Stimulated activated CD8-positive, alpha-beta memory T cell treated with anti-CD3 and anti-CD28 coated beads, Interleukin-15, amount 100 ng/mL, for 1 hour (primary cell): ENCODE measurements at places on chromosomes 3 and 15.
A peak's percentile ranks its signal among the peaks of the same experiment; 100 is the strongest.

DNA sequence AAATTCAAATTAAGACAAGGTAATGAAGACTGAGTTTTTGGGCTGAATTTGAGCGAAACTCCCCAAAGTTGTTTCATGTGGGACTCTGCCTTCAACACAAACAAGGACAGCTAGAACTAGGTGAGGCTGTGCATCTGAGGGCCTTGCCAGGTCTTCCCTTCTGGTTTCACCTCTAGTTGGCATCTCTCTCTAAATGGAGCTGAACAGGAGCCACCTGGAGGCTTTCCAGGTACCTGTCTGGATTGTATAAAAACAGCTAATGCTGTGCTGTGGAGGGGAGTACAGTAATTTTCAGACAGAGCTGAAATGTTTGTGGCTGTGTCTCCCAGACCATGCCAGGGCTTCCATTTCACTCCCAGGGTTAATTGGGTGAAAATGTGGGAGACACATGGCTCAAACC lies 27.1 kb downstream of the TRIM71 start:
- no peak for DNase-seq

DNA sequence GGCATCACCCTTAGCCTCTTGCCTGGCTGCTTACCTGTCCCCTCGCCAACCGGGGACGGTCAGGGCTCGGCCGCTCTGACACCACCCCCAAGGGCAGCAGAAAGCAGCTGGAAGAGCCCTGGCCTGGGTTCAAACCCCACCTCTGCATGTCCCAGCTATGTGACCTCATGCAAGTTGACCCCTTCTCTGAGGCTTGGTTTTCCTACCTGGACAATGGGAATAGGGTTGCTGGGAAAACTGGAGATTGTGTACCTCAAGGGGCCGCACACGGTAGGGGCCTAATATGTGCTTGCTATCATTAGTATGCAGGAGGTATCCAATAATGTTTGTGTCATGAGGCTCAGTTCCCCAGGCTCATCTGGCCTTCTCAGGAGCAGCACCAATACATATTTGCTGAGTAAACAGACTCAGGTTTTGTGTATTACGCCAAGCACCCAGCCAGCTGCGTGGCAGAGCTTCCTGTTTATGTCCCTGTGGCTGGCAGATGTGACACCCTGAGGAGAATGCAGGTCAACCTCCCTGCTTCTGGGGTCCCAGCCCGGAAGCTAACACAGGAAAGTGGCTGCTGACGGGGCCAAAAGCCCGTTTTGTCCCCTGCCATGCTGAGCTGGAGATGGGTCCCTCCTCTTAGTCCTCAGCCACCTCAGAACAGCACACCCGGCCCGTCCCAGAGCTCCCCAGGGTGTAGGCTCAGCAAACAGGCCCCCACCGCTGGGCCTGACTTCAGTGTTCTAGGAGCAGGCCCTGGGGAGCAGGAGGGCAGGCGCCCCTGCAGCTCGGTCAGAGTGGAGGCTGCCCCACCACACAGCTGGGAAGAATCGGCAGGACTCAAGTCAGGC lies 29.7 kb downstream of the PLXND1 start:
- peak; percentile 21 for DNase-seq

GRCh38 chr3:172905451-172905850 lies 154.9 kb downstream of the ECT2 start:
- DNase-seq, result no peak

GRCh38 chr15:68785541-68785940 lies 35.2 kb downstream of the ANP32A start:
- no peak for DNase-seq

- DNase-seq, result no peak
These were observed 114.7 kb upstream of the PLCL2 start for GRCh38 chr3:16770021-16770420.

- DNase-seq, result no peak
These were observed 80.6 kb downstream of the CCR1 start for GRCh38 chr3:46127503-46127902.

DNA sequence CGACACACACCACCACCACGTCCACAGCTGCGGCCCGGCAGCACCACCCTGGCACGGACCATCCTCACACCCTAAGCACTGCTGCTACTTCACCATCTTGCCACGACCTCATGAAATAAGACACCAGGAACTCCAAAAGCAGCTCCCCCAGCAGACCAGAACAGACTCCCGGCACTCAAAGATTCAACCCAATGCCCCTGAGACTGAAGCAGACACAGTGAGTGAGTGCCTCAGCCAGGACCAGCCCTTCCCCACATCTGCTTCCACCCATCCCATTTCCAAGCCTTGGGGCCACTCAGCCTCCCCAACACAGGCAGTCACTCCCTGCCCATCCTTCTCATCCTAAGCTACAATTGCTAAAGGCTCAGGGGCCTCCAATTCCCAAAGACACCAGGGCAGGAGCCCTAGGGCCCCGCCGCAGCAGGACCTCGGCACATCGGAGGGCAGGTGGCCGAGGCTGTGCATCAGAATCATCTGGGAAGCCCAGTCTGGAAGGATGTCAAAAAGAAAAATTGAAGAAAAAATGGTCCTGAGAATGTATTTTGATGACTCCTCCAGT lies 18.4 kb upstream of the OCA2 start:
- DNase-seq, result no peak

DNA sequence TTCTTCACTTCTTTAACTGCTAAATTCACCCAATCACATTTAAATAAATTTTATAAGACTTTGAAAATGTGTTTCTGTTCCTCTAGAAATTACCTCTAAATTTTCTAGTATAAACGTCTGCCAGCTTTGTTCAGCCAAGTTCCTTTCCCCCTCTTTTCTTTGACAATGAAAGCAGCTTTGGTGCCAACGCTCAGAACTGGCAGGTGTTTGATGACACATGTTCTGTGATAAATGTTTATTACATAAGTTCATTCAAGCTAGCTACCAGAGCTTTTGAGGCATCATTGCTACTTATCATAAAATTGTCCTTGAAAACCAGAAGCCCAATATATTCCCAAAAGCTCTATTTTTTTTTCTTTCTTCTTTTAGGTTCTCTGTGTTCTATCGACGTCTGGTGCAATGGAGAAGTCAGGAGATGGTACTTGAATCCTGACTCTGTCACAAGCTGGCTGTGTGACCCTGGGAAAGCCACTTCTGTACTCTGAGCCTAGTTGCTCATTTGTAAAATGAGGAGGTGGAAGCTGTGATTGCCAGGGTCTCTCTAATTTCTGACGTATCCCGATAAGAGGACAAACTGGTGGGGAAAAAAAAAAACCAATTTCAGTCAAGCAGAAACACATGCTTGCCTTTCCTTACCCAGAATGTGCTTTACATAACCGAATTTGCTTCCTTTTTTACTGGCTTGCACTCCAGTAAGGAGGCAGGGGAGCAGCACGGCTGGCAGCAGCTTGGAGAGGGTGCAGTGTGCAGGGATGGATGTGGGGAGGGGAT lies 187.1 kb upstream of the LPP start:
- DNase-seq, result no peak

- no peak for DNase-seq
These were observed 163.7 kb downstream of the TCF12 start for GRCh38 chr15:57082054-57082728.
